T-helper 17 cell (primary cell): ENCODE measurements at places on chromosomes 16 and 17.

DNA sequence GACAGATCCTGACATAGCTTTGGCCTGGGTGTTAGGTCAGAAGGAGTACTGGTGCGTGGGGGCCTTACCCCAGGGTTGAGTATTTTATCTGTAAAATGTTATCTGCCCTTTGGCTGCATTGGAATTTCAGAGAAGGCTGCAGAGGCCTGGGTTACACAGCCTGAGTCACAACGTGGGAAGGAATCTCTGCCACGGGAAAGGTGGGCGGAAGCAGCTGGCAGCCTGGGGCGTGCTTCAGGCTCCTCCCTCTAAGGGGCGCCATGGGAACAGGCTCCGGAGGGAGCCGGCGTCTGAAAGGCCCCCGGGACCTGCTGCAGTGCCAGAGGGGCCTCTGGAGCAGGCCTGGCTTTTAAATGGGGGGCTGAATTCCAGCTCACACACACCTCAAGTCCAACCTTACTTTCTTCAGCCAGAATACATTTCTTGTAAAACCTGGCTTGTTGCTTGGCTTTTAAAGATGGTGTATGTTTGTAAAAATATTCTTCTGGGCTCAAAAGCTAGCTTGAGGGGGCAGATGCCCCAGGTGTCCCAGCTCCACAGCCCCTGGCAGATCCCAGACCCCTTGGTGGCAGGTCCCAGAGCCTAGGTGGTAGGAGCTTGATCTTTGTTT is 142.2 kb downstream of the RAB11FIP4 start:
- H3K4me3 ChIP-seq = no peak overlapping the region
- H3K27me3 ChIP-seq = no peaks in the 10 kb centered on the region
- H3K36me3 ChIP-seq = peaks cover 2% of the 10 kb centered on the region
- peak overlapping the region; percentile 43 for H3K27ac ChIP-seq

- H3K4me3 ChIP-seq = peak overlapping the region; percentile 90
- H3K27me3 ChIP-seq = no peaks in the 10 kb centered on the region
- DNase-seq = peak; percentile 46
- peak overlapping the region; percentile 97 for H3K27ac ChIP-seq
- H3K4me1 ChIP-seq = peaks cover 20% of the 10 kb centered on the region
Observed at GRCh38 chr16:964356-965035, 6.3 kb downstream of the LMF1 start.

DNA sequence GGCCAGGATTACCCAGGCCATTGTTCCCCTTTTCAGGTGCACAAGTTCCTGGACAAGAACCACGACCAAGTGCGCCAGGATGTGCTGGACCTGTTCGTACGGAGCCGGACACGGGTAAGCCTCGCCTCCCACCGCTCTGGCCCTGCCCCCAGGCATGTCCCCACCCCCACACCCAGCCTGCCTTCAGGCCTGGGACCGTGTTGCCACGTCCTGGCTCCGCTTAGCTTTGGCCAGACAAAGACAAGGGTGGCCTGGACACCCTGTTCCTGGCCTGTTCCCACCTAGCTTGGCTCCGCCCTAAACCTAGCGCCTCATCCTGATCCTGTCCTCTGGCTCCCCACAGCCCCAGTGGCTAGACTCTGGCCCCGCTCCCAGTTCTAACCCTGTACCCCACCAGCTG is 30.9 kb downstream of the MYO15A start:
- no peak for DNase-seq
- H3K4me1 ChIP-seq = peaks cover 8% of the 10 kb centered on the region
- H3K27me3 ChIP-seq = peaks cover 7% of the 10 kb centered on the region
- no peak overlapping the region for H3K4me3 ChIP-seq
- H3K36me3 ChIP-seq = no peaks in the 10 kb centered on the region

- H3K27me3 ChIP-seq = peaks cover 7% of the 10 kb centered on the region
- peaks cover 3% of the 10 kb centered on the region for H3K36me3 ChIP-seq
- peaks cover 16% of the 10 kb centered on the region for H3K4me1 ChIP-seq
Observed at GRCh38 chr17:16652847-16653366, 743 bp downstream of the ZNF624 start.

DNA sequence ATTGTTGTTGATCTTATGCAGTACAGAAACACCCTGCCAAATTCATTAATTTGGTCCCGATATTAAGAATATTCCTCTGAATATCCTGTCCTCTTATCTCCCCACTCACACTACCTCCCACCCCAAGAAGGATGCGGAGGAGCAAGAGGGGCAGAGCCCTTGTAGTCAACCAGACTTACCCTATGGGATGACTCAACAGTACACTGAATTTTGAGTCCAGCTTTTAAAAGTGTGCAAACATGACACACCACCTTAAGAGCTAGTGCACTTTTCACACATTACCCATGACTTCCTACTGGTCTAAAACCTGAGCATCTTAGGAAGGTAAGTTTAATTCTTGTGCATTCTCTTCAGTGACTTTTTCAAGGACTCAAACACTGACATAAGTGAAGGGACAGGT is 9.5 kb downstream of the USP22 start:
- H3K4me3 ChIP-seq = no peak overlapping the region
- DNase-seq = no peak
- H3K27me3 ChIP-seq = no peaks in the 10 kb centered on the region
- H3K36me3 ChIP-seq = peaks cover 2% of the 10 kb centered on the region
- H3K27ac ChIP-seq = no peak overlapping the region

DNA sequence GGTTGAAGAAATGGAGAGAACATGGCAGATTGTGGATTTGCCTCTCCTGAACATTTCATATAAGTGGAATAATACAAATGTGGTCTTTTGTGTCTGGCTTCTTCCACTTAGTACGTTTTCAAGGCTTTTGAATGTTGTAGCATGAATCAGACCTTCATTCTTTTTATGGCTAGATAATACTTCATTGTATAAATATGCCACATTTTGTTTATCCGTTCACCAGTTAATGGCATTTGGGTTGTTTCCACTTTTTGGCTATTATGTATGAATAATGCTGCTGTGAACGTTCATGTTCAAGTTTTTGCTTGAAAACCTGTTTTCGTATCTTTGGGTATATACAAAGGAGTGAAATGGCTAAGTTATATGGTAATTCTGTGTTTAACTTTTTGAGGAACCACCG is 130.4 kb downstream of the TANC2 start:
- H3K27me3 ChIP-seq = no peaks in the 10 kb centered on the region
- H3K4me3 ChIP-seq = no peak overlapping the region
- peaks cover 2% of the 10 kb centered on the region for H3K4me1 ChIP-seq

DNA sequence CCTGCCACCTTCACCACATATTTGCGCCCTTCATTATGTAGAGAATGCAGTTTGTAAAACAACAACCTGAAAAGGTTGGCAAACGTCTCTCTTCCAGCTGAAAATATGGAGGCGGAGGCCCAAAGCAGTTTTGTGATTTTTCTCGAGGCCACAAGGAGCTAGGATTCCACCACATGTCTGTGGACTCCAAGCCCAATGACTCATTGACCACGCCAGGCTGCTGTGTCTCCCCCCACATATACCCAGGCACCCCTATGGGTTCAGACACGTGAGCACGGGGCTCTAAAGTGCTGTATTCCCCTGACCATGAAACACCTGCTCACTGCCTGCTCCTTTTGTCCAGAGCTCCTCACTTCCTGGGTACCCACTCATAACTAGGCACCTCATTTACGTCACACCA is 121.4 kb upstream of the CDH5 start:
- H3K4me3 ChIP-seq = no peak overlapping the region
- peaks cover 63% of the 10 kb centered on the region for H3K27me3 ChIP-seq
- no peaks in the 10 kb centered on the region for H3K36me3 ChIP-seq
- DNase-seq = no peak
- no peaks in the 10 kb centered on the region for H3K4me1 ChIP-seq
- H3K27ac ChIP-seq = no peak overlapping the region

DNA sequence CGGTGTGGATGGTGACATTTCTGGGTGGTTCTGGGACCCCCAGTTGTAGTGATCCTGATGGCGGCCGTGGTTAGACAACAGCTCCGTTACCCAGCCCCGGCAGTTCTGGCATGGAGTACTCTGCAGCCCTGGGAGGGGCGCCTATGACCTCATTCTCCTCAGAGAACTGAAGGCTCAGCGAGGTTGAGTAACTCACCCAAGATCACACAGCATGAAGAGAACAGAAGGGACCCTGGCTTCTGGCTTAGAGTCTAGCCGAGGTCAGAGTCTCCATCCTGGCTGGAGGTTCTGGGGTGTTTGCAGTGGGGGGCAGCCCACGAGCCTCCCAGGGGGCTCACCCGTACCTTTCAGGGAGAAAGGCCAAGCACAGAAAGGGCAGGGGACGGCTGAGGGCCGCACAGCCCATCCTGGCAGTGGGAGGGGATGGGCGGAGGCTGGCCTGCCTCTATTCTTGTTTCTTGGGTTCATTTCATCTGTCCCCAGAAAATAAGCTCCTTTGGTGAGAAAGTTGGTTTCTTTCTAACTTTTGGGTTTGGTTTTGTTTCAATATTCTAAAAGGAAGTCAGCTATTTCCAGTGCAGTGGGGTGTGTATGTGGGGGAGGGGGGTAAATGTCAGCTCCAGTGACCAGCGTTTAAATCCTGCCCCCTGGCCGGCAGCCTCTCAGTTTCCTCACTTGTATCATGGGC is 13.2 kb downstream of the ZFPM1 start:
- H3K4me3 ChIP-seq = peak overlapping the region; percentile 28
- no peak for DNase-seq
- H3K4me1 ChIP-seq = peaks cover 42% of the 10 kb centered on the region

DNA sequence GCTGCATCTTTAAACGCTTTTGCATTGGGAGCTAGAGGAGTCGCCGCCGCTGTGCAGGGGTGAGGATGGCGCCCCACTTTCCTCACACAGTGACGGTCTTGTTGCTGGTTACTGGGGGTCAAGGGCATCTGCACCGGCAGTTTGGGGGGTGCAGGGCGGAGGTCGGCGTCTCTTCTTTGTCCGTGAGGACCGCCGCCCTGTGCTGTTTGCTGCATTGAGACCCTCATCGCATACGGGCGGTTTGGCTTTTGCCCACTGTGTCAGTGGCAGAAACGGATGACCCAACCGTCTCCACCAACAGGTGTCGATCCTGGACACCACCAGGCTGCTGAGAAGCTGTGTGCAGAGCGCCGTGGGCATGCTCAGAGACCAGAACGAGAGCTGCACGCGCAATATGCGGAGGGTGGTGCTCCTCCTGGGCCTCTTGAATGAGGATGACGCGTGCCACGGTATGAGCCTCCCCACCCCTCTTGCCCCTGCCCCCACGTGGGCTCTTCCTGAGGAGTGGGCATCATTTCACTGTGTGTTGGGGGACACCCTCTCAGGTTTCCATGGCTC is 61.2 kb upstream of the ENDOV start:
- peaks cover 5% of the 10 kb centered on the region for H3K4me1 ChIP-seq
- H3K4me3 ChIP-seq = no peak overlapping the region
- peak overlapping the region; percentile 59 for H3K27ac ChIP-seq
- no peaks in the 10 kb centered on the region for H3K27me3 ChIP-seq

DNA sequence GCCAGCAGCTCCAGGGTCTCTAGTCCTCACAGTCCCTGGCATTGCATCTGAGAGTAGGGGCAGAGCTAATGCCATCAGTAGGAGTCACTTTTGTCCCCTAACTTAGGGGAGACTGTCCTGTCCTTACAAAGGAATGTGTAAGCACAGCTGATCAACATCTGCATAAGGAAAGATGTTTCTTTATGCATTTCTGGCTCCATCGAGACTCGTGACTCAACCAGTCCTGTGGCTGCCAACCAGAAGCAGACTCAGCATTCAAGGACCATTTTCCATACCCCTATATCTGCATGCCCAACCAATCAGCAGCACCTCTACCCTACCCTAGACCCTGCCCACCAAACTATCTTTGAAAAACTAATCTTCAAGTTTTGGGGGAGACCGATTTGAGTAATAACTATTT is 8.2 kb upstream of the MPP2 start:
- no peaks in the 10 kb centered on the region for H3K36me3 ChIP-seq
- peaks cover 7% of the 10 kb centered on the region for H3K4me1 ChIP-seq
- H3K27me3 ChIP-seq = no peaks in the 10 kb centered on the region
- H3K4me3 ChIP-seq = no peak overlapping the region
- H3K27ac ChIP-seq = no peak overlapping the region

- peaks cover 2% of the 10 kb centered on the region for H3K36me3 ChIP-seq
- H3K27ac ChIP-seq = peak overlapping the region; percentile 63
- peaks cover 17% of the 10 kb centered on the region for H3K4me1 ChIP-seq
- H3K27me3 ChIP-seq = no peaks in the 10 kb centered on the region
- DNase-seq = no peak
Observed at GRCh38 chr16:85579923-85580580, 33.1 kb upstream of the GSE1 start.

DNA sequence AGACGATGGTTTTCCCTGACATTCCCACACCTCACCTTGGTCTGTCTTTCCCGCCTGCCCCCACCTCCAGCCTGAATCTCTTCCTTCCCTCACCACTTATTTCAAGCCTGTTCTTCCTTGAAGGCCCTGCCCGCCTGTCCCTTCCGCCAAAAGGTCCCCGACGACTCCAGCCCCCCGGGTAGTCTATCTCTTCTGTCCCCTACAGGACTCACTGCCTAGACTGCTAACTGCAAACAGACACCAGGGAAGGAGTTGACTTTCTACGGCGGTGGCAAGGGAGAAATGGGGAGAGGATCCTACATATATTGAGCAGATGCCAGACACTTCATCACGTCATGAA is 53.7 kb downstream of the NT5M start:
- no peak overlapping the region for H3K4me3 ChIP-seq
- peaks cover 3% of the 10 kb centered on the region for H3K36me3 ChIP-seq
- no peak for DNase-seq
- no peak overlapping the region for H3K27ac ChIP-seq
- peaks cover 3% of the 10 kb centered on the region for H3K4me1 ChIP-seq
- H3K27me3 ChIP-seq = peaks cover 9% of the 10 kb centered on the region

GRCh38 chr17:3827124-3827773 is 18.8 kb downstream of the NCBP3 start:
- H3K36me3 ChIP-seq = no peaks in the 10 kb centered on the region
- H3K27ac ChIP-seq = no peak overlapping the region
- peaks cover 2% of the 10 kb centered on the region for H3K4me1 ChIP-seq
- no peaks in the 10 kb centered on the region for H3K27me3 ChIP-seq
- H3K4me3 ChIP-seq = no peak overlapping the region

DNA sequence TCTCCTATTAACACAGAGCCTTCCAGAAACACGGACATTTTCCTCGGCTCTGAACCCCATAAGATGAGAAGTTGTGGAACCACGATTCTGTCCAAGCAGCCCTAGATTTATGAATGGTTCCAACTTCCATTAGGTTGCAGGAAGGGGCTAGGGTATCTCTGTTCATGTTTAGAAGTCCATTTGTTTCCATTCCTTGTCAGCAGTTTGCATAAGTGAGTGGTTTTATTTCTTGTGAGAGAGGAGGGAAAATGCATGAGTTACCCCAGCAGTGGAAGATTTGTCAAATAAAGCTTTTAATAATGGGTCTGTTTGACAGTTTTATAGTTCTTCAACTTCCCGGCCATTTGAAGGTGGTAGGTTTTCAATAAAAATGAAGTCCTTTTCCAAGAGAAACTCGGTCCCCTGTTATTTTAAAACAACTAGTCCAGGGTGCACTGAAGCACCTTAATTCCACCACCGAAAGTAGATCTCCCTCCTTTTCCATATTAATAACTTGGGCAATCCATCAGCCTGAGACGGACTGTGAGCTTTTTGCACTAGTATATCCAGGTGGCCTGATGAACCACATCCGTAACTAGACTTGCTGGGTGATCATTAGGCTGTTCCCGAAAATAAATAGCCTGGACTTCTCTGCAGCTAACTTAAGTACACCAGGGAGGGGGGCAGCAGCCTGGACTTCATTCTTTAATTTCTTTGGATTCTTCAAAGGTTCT is 181.3 kb downstream of the TMEM114 start:
- no peak for DNase-seq
- H3K27ac ChIP-seq = no peak overlapping the region
- H3K27me3 ChIP-seq = no peaks in the 10 kb centered on the region
- H3K4me3 ChIP-seq = no peak overlapping the region
- H3K36me3 ChIP-seq = no peaks in the 10 kb centered on the region

- H3K27me3 ChIP-seq = no peaks in the 10 kb centered on the region
- peak overlapping the region; percentile 68 for H3K4me3 ChIP-seq
- H3K27ac ChIP-seq = peak overlapping the region; percentile 76
- no peaks in the 10 kb centered on the region for H3K36me3 ChIP-seq
- H3K4me1 ChIP-seq = peaks cover 25% of the 10 kb centered on the region
- no peak for DNase-seq
Observed at GRCh38 chr17:78316867-78317789, 42.7 kb downstream of the SOCS3 start.
